ENCODE measurements at places on chromosomes 4 and X. TPM values are rescaled to one million over a fixed set of nuclear protein-coding genes. Genes with fewer than 3 reads are reported as not detected.

The ANKRD37 gene
- 8.2 TPM for total RNA-seq

The SPANXB1 gene
- total RNA-seq = not detected

The FDCSP gene
- total RNA-seq = not detected

The MAGEC2 gene
- total RNA-seq = not detected

The PALLD gene
- total RNA-seq = 88.7 TPM

The NAP1L5 gene
- total RNA-seq = 9.1 TPM

The TMPRSS11E gene
- total RNA-seq = not detected

The GRSF1 gene
- total RNA-seq = 49.0 TPM

The ZFP92 gene
- total RNA-seq = 4.4 TPM

The PRSS12 gene
- 0.44 TPM for total RNA-seq

The CFI gene
- total RNA-seq = 56.6 TPM

The ERAS gene
- not detected for total RNA-seq

The PRAF2 gene
- 17.3 TPM for total RNA-seq

The UGT2B11 gene
- total RNA-seq = not detected

The HEPH gene
- total RNA-seq = 4.7 TPM

The USP27X gene
- 2.0 TPM for total RNA-seq

The KIAA1210 gene
- not detected for total RNA-seq

The SLITRK2 gene
- total RNA-seq = not detected

The RGN gene
- total RNA-seq = 2.7 TPM

The GYG2 gene
- 29.6 TPM for total RNA-seq

The TMPRSS11F gene
- not detected for total RNA-seq

The TRIML2 gene
- not detected for total RNA-seq

The CACNA1F gene
- 0.37 TPM for total RNA-seq

The RPL34 gene
- 1,252 TPM for total RNA-seq

The CXCL11 gene
- not detected for total RNA-seq

The GRIPAP1 gene
- 25.1 TPM for total RNA-seq

The HTRA3 gene
- 22.8 TPM for total RNA-seq

The RIBC1 gene
- 1.9 TPM for total RNA-seq

The UCHL1 gene
- total RNA-seq = 205 TPM

The PRDM8 gene
- 5.2 TPM for total RNA-seq

The OGT gene
- total RNA-seq = 209 TPM

The CYTL1 gene
- 0.46 TPM for total RNA-seq

The ZNF81 gene
- 5.8 TPM for total RNA-seq

The FBXL5 gene
- total RNA-seq = 130 TPM

Measured in omental fat pad (tissue), 4 donors.